ENCODE measurements at places on chromosomes 1 and 21.

DNA sequence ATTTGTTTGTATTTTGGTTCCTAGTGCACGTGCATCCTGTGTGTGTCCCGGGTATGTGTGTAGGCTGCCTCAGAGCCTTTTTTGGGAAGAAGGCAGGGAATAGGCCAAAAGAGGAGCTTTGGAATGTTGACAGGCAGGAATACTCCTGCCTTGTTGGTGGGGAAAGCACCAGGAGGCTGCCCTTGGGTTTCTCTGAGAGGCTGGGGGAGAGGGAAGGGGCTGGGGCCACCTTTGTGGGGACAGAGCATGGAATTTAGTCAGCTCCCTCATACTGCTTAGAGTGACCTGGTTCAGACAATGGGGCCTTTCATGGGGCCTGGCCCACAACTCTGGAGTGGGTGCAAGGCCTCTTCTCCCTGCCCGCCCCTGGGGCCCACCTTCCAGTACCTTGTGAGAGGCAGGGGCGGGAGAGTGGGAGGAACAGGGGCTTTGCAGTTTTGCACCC lies 31.3 kb downstream of the ACOT11 start:
- DNase-seq, result no peak

DNA sequence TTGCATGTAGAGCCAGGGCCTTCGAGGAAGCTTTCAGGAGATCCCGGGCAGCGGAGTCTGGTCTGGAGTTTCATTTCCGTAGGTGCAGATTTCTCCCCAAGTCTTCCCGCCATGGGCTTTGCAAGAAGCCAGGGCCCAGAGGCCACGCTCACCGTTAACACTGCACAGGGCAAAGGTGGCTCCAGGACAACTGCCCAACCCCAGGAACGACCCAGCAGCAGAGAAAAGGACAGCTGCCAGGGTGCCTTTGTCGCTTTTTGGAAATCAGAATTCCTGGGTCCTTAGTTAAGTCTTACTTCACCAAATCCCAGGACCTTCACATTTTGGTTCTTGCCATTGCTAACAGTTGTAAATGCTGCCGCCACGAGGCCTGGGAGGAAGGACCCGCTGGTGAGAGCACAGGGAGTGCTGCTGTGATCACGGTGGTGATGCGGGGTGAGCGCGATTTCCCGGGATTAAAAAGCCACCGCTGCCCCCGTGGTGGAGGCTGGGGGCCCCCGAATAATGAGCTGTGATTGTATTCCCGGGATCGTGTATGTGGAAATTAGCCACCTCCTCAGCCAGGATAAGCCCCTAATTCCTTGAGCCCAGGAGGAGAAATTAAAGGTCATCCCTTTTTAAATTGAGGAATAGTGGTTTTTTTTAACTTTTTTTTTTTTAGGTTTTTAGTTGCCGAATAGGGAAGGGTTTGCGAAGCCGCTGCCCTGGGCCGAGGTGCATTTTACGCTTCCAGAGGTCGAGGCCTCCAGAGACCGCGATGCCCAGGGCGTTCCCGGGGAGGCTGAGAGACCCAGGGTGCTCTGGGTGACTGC lies 8.2 kb downstream of the SIM2 start:
- peak; percentile 26 for DNase-seq

DNA sequence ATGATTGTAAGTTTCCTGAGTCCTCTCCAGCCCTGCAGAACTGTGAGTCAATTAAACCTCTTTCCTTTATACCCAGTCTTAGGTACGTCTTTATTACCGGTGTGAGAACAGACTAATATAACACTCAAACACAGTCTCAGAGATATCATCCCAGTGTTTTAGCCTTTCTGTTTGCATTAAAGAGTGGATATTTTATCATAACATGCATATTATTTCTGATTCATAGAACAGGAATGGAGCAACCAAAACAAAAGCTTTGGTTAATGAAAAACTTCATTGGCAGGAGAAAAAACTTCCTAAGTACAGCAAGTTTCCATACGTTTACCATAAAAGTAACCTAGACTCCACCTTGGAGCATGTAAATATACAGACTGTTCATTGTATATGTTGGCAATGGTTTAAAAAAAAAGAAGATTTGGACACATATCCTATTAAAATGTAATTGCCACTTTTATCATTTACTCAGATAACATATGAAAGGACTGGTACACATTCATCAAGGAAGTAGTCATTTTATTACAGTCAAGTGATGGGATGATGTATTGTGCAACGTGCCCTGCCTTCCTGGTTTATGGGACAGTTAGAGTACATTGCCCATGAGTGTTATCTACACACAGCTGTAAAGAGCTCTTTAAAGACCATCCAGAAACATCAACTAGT lies 144.8 kb downstream of the ETS2 start:
- no peak for DNase-seq

GRCh38 chr1:39542924-39543323 lies 33.7 kb downstream of the PABPC4 start:
- no peak for DNase-seq

Measured in activated T-cell treated with anti-CD3 and anti-CD28 coated beads, Interleukin-2, amount 50 U/mL, for 72 hours (primary cell).